ENCODE measurements at places on chromosomes 12 and 14.

DNA sequence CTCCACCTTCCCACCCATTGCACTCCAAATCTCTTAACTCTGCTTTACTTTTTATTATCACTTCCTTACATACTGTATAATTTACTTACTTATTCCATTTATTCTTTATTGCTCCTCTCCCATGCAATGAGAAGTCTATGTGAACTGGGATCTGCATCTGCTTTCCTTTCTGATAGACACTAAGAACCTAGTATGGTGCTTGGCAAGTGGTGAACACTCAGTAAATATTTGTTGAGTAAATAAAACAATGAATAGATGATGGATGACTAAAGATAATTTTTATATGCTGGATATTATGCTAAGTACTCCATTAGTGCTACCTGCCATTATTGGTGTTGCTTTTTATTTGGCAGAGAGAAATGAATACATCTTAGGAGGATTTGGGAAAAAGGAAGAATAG lies 151.0 kb downstream of the TPH2 start:
- DNase-seq: no peak

DNA sequence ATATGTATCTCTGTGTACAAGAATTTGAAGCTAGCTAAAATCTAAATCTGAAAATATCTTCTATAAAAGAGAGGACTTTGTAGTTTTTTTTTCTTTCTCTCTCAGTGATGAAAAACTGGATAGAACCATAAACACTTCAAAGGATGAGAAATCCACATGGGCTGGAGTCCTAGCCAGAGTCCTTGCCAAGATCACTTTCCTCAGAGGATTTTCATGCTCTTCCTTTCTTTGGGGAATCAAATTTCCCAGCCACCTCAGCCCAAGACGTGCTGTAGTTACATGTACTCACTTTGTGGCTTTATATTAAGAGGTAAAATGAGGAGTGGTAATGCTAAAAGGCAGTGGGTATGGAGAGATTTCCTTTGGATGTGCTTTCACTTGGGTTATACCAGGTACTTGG lies 110.3 kb downstream of the SLC38A1 start:
- no peak for DNase-seq

- no peak for DNase-seq
These were observed 244.0 kb upstream of the FKBP4 start for GRCh38 chr12:2550561-2551411.

DNA sequence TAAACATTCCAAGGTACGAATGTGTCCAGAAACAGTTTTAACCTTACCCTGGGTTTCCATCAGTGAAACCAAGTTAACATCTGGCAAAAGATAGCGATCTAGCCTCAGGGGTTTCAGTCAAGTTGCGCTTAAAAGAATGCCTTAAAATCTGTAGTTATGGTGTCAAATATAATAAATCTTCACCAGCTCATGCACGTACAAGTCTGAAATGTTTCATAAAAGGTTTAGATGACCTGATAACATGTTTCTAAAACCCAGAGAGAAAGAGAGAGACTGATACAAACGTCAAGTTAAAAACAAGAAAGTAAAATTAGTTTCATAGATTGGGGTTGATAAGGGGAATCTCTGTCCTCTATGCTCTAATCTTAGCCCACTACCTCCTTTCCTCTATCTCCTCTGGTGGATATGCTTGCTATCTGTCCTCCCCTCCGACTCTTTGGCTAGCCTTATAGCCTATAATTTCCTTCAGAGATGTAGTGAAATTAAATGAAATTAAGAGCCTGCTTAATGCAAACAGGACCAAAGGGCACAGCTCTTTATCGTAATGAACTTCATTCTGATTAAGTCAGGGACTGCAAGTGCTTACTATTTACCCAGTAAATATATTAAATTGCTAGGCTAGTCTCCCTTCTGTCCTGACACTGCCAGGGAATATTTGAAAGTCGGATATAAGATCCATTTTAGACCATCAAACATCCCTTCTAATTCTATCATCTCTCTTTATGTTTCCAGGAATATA lies 18.4 kb upstream of the FOS start:
- no peak for DNase-seq

GRCh38 chr14:50666772-50667683 lies 1.1 kb downstream of the SAV1 start:
- no peak for DNase-seq

- no peak for DNase-seq
These were observed 106.6 kb downstream of the APAF1 start for GRCh38 chr12:98751580-98752115.

GRCh38 chr14:24255931-24256711 lies 6.9 kb downstream of the TGM1 start:
- DNase-seq: no peak

DNA sequence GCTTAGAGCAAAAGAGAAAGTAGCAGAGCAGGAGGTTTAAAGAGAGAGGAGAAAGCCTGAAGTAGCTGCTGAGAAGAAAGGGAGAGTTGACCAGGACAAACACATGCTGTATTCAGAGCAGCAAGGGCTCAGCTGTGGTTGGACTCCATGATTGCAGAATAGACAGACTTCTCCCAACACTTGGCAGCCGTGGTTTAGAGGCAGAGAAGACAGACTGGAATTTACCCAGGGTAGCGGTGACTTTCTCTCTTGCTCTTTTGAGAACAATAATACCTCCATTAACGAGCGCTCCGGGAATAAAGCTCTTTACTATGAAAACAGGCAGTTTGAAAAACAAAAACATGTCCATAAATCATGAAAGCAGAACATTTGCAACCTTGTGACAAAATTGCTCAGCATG lies 21.4 kb upstream of the IGF1 start:
- no peak for DNase-seq

GRCh38 chr12:6354495-6355393 lies 12.9 kb upstream of the TNFRSF1A start:
- DNase-seq: no peak

GRCh38 chr12:65894088-65894487 lies 69.8 kb downstream of the HMGA2 start:
- DNase-seq: no peak

GRCh38 chr12:91332302-91332701 lies 149.7 kb upstream of the DCN start:
- no peak for DNase-seq

DNA sequence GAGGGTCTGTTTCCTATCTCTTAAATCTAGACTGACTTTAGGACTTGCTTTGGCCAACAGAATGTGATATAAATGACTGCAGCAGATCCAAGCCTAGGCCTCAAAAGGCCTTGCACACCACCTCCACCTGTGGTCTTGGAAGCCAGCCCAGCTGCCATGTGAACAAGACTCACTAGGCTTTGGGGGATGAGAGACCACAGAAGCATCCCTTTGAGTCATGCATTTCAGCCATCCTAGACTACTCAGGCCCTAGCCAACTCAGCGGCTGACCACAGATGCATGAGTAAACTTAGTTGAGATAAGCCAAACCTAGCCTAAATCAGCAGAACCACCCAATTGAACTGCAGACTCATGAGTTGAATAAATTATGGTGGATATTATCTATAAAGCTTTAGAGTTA lies 87.7 kb downstream of the KCNH5 start:
- no peak for DNase-seq

GRCh38 chr14:95402176-95402575 lies 82.5 kb upstream of the CLMN start:
- DNase-seq: no peak

GRCh38 chr14:31933716-31934115 lies 143.4 kb upstream of the ARHGAP5 start:
- no peak for DNase-seq

GRCh38 chr14:84670796-84671195 lies 859.1 kb upstream of the FLRT2 start:
- no peak for DNase-seq

GRCh38 chr14:100898465-100898864 lies 5.1 kb downstream of the RTL1 start:
- no peak for DNase-seq

DNA sequence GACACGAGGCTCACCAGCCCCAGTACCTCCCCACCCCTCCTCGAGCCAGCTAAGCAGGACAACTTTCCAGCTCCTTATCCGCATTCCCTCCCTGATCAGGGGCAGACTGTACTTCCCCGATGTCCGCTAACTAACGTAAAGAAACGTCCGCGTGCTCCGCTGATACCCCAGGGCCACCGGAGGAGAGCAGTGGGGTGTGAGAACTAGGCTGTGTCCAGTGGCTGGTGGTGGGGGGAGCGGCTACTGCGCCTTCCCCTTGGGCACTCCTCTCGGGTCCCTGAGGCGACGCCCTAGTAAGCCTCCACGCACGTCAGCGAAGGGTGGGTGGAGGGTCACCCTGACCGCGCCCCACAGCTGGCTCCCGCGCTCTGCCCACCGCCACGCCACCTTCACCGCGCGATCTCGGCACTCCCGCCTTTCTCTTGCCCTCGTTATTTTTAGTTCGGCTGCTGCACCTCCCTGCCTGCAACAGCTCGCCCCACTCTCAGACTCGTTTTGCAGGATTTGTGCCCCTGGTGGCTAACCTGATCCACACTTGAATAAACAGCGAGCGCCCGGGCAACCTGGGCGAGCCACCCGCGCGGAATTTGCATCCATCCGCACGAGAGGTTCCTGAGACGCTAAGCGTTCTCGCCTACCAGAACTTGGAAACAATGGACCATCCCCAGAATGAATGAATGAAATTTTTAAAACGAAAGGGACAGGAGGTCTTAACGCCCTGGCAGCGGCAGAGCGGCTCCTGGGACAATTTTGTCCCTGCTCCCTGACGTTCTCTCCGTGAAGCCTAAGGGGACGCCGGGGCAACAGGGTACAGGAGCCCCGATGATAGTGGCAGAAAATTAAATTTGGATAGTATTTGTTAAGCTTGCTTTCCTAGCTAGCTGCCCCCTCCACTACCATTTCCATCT lies 6.9 kb upstream of the BMP4 start:
- no peak for DNase-seq

DNA sequence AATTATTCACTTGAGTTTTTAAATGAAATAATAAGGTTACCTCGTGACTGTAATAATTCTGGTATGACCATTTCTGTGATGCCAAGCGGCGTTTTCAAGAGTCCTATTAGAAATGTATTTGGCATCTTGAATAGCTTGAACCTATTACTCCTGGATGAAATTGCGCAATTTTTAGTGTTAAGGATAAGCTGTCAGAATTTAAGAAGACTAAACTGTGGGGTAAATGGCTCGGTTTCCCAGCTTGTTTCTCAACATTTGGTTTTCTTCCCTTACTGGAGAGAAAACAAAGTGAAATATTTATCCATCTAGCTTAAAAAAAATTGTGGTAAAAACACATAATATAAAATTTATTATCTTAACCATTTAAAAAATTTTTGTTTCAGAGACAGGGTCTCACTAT lies 26.8 kb downstream of the PCNX1 start:
- no peak for DNase-seq
